ENCODE measurements at places on chromosomes 6 and 20.

DNA sequence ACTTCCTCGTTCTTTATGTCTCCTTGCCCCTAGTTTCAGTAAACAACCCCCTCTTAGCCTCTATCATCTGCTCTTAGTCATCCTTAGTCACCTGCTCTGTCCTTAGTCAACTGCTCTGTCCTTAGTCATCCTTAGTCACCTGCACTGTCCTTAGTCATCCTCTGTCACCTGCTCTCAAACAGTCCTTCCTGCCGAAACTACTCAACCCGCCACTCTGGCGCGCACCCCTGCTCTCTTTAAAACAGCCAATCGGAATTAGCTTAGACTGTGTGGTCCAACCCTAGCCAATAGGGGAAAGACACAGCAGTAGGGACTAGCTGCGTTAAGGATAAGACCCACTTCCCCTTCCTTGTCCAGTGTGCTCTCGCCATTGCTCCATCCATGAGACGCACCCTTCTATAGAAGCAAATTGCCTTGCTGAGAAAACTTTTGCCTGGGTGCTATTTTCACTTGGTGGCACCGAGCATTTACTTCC is 73.9 kb downstream of the BACH2 start:
- no peak for DNase-seq

- no peak for DNase-seq
These were observed 723 bp downstream of the MANEA start for GRCh38 chr6:95578106-95578410.

GRCh38 chr6:24683297-24684296 is 16.7 kb downstream of the ACOT13 start:
- no peak for DNase-seq

- DNase-seq, result no peak
These were observed 25.0 kb upstream of the TXLNB start for GRCh38 chr6:139316622-139317317.

GRCh38 chr6:125806813-125807212 is 16.1 kb downstream of the NCOA7 start:
- DNase-seq, result no peak

DNA sequence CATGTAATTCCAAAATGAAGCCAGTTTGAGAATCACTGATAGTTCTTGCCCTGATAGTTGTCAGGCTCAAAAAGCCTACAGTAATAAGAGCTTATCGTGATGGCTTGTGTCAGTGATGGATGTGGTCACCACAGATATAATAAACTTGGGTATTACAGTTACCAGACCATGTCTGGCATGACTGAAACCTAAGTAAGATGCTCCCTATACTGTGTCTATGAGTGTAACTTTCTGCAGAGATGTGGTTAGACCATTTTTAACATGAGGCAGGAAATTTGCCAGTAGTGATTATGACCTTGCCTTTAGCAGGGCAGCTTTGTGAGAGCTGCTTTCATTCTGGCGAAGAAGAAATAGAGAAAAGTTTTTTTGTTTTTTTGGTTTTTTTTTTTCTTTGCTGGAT is 90.2 kb downstream of the ANKS1A start:
- no peak for DNase-seq

Data from NCI-H460 (cell line).